ENCODE measurements at places on chromosomes 2 and 18.

- DNase-seq: no peak
Measured at GRCh38 chr2:216672466-216672865, 22.9 kb downstream of the IGFBP5 start.

DNA sequence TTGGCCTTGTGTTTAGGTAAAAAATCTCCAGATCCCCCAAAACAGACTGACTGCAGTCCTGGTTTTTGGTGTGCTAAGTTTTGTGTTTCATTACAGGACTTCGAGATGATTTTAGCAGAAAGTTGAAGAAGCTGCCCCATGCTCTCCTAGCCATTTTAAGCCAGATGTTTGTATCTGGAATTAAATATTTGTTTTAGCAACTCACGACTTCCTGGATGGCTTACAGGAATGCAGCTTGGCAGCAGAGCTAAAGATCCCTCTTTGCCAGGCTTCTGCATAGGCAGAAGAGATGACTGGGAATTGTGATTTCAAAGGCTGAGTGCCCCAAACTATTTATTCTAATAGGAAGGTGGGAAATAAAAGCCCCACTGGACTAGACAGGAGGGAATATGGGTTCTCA is 31.1 kb downstream of the ONECUT2 start:
- no peak for DNase-seq

DNA sequence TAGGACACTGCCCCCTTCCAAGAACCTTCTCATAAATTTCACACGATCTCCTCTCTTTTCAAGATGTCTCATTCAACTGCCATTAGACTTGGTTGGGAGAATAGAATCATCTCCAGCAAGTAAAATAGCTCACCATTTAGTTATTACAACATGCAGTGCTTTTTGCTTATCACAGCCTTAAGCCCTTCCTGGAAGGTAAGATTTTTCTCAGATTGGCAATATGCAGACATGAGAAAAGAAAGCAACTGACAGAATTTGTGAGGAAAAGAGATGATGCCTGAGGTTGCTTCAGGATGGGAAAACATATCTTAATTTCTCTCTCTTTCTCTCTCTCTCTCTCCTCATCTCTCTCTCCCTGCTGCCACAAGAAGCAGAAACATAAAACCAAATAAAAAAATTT is 855.1 kb upstream of the ACVR2A start:
- DNase-seq: no peak

DNA sequence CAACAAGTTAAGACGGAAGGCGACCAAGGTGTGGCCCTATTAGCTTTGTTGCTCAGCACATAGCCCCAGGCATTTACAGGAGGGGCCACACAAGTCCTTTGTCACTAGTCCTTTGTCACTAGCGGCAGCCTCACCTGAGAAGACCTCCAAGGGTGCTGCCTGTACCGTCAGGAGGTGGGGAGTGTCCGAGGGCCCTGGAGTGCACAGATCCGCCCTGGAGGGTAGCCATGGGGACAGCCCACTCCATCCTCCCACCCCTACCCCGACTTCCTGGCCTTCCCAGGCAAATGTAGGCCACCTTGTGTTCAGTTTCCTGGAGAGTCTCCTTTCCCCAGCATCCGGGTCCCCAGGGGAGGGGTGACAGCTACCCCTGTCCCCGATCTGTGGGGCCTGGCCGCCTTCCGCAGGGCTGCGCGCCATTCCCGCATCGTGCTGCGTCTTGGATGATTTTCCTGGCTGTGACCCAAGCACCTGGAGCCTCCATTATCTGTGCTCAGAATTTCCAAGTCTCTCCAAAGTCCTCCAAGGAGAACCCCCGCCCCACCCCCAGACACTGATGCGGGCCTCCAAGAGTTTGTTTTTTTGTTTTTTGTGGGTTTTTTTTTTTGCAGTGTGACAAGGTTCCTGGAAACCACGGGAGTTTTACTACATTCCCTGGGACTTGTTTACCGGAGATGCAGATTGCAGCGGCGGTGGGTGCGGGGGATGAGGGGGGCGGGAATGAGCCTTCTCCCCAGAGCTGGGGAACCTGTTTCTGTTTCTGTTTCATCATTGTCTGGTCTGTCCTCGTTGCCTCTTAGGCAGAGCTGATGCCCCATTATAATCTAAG is 28.6 kb downstream of the TEX44 start:
- no peak for DNase-seq
